Liver (tissue), 10 donors: ENCODE measurements at places on chromosomes 6 and 20. TPM values are rescaled to one million over a fixed set of nuclear protein-coding genes. Genes with fewer than 3 reads are reported as not detected.
A peak's percentile ranks its signal among the peaks of the same experiment; 100 is the strongest.

- H3K4me1 ChIP-seq, result peaks cover 32% of the 10 kb centered on the region
- H3K27me3 ChIP-seq, result no peaks in the 10 kb centered on the region
- no peaks in the 10 kb centered on the region for H3K36me3 ChIP-seq
Measured at GRCh38 chr20:50366270-50367103, 143.7 kb upstream of the PTPN1 start.

GRCh38 chr20:31948008-31948407 lies 3.8 kb downstream of the PDRG1 start:
- no peak overlapping the region for H3K4me3 ChIP-seq
- no peaks in the 10 kb centered on the region for H3K27me3 ChIP-seq
- peaks cover 4% of the 10 kb centered on the region for H3K4me1 ChIP-seq
- H3K27ac ChIP-seq, result no peak overlapping the region

GRCh38 chr20:48329676-48330664 lies 497.8 kb downstream of the PREX1 start:
- H3K36me3 ChIP-seq, result no peaks in the 10 kb centered on the region
- no peaks in the 10 kb centered on the region for H3K4me1 ChIP-seq
- H3K27me3 ChIP-seq, result no peaks in the 10 kb centered on the region

GRCh38 chr20:56758706-56759105 lies 129.6 kb downstream of the TFAP2C start:
- DNase-seq, result no peak
- H3K27ac ChIP-seq, result no peak overlapping the region
- H3K4me3 ChIP-seq, result no peak overlapping the region
- H3K27me3 ChIP-seq, result no peaks in the 10 kb centered on the region

- no peaks in the 10 kb centered on the region for H3K27me3 ChIP-seq
- H3K36me3 ChIP-seq, result no peaks in the 10 kb centered on the region
- no peaks in the 10 kb centered on the region for H3K4me1 ChIP-seq
- H3K4me3 ChIP-seq, result no peak overlapping the region
Measured at GRCh38 chr6:143594647-143595046, 83.1 kb upstream of the PHACTR2 start.

- no peak overlapping the region for H3K4me3 ChIP-seq
- no peak for DNase-seq
- no peaks in the 10 kb centered on the region for H3K27me3 ChIP-seq
- H3K36me3 ChIP-seq, result no peaks in the 10 kb centered on the region
- H3K4me1 ChIP-seq, result no peaks in the 10 kb centered on the region
Measured at GRCh38 chr6:36949636-36950035, 4.9 kb upstream of the PI16 start.

- no peak overlapping the region for H3K4me3 ChIP-seq
- no peaks in the 10 kb centered on the region for H3K36me3 ChIP-seq
- H3K4me1 ChIP-seq, result no peaks in the 10 kb centered on the region
- no peak overlapping the region for H3K27ac ChIP-seq
- no peak for DNase-seq
Measured at GRCh38 chr20:8530022-8530421, 398.0 kb downstream of the PLCB1 start.

RBBP8NL gene
- 0.14 TPM for total RNA-seq

HUS1B gene
- 0.51 TPM for total RNA-seq

RIPOR2 gene
- 10.9 TPM for total RNA-seq

ESR1 gene
- 16.1 TPM for total RNA-seq

DNA sequence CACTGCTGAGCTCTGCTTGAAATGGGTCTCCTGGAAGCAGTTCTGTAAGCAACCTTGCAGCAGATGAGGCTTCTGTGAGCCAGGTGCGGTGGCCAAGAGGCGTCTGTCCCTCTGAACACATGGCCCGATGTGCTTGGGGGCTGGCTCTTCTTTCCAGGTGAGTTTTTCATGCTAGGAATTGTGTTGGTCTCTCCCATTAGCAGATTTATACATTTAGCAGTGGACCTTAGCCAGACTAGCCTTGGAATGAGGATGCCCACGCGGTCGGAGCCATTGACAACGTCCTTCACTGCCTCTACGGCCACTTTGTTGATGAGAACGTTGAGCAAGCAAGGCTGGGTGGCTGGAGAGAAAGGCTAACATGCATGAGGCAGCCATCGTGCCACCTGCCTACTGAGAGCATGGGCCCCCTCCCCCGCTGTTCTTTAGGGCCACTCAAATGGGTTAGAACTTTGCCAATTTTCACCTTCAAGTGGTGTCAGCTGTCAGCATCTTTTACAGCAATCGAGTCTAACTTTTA lies 33.5 kb downstream of the ERMARD start:
- H3K4me1 ChIP-seq, result peaks cover 10% of the 10 kb centered on the region
- no peaks in the 10 kb centered on the region for H3K27me3 ChIP-seq
- no peak overlapping the region for H3K4me3 ChIP-seq
- no peak overlapping the region for H3K27ac ChIP-seq

- H3K27ac ChIP-seq, result no peak overlapping the region
- H3K36me3 ChIP-seq, result no peaks in the 10 kb centered on the region
- H3K4me3 ChIP-seq, result no peak overlapping the region
- DNase-seq, result no peak
Measured at GRCh38 chr20:16483024-16483423, 90.2 kb downstream of the KIF16B start.

DNA sequence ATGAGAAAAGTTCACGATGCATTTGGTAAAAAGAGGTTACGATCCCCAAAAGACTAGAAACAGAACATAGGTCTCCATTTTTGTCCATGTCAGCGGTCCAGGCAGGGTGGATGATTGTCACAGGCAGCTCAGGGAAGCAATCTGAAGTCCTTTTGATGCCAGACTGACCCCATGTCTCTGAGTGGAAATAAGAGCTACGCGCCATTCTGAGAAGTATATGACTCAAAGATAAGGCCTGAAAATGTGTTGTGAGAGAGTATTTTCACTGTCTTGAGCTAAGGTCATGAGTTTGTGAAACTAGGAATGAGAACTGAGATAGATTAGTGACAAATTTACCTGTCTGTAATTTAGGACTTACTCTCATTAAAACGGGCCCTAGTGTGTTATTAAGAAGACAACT lies 69.5 kb downstream of the LYRM4 start:
- no peaks in the 10 kb centered on the region for H3K27me3 ChIP-seq
- H3K27ac ChIP-seq, result no peak overlapping the region
- H3K4me3 ChIP-seq, result no peak overlapping the region
- no peak for DNase-seq
- H3K36me3 ChIP-seq, result no peaks in the 10 kb centered on the region
- no peaks in the 10 kb centered on the region for H3K4me1 ChIP-seq

LY6G5B gene
- 5.9 TPM for total RNA-seq

- no peak overlapping the region for H3K4me3 ChIP-seq
- no peaks in the 10 kb centered on the region for H3K36me3 ChIP-seq
- no peaks in the 10 kb centered on the region for H3K4me1 ChIP-seq
- no peaks in the 10 kb centered on the region for H3K27me3 ChIP-seq
Measured at GRCh38 chr20:7313047-7313446, 545.6 kb downstream of the BMP2 start.

GRCh38 chr6:131840936-131841583 lies 33.2 kb downstream of the ENPP1 start:
- H3K4me1 ChIP-seq, result peaks cover 51% of the 10 kb centered on the region
- peak overlapping the region; percentile 21 for H3K27ac ChIP-seq
- DNase-seq, result no peak

RPRD1B gene
- total RNA-seq, result 34.3 TPM

RFX6 gene
- total RNA-seq, result not detected
